ENCODE measurements at places on chromosomes 1 and 21. TPM values are rescaled to one million over a fixed set of nuclear protein-coding genes. Genes with fewer than 3 reads are reported as not detected.

DNA sequence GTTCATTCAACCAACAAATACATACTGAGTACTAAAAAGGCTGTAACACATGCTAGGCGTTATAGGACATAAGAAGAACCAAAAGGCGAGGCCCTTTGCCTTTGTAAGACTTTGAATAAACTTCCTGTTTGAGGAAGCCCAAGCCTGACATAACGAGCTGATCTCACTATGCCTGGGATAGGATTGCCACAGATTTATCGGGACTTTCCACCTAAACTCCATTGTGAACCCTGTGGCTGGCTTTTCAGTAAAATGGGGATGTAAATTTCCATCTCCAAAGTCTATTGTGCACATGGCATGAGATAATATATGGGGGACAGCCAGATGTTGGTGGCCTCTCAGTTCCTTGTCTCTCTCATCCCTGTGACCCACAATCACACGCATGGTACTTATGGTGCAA is 41.9 kb downstream of the LMO4 start:
- peaks cover 25% of the 10 kb centered on the region for H3K4me1 ChIP-seq
- DNase-seq = no peak
- H3K27ac ChIP-seq = no peak overlapping the region
- no peaks in the 10 kb centered on the region for H3K27me3 ChIP-seq
- no peak overlapping the region for H3K4me3 ChIP-seq

- H3K27me3 ChIP-seq = no peaks in the 10 kb centered on the region
- peaks cover 85% of the 10 kb centered on the region for H3K4me1 ChIP-seq
- no peak for DNase-seq
- H3K36me3 ChIP-seq = peaks cover 10% of the 10 kb centered on the region
Observed at GRCh38 chr1:11787804-11788436, 17.8 kb downstream of the MTHFR start.

SUCO gene
- 21.5 TPM for total RNA-seq

- no peak overlapping the region for H3K27ac ChIP-seq
- no peaks in the 10 kb centered on the region for H3K36me3 ChIP-seq
- no peaks in the 10 kb centered on the region for H3K27me3 ChIP-seq
- no peak for DNase-seq
- H3K4me1 ChIP-seq = no peaks in the 10 kb centered on the region
Observed at GRCh38 chr1:199510314-199510713, 517.2 kb upstream of the NR5A2 start.

GRCh38 chr1:1308756-1309250 is 406 bp downstream of the PUSL1 start:
- H3K27me3 ChIP-seq = no peaks in the 10 kb centered on the region
- H3K36me3 ChIP-seq = peaks cover 41% of the 10 kb centered on the region
- peak overlapping the region; percentile 81 for H3K4me3 ChIP-seq
- peak; percentile 36 for DNase-seq

CDC7 gene
- 0.60 TPM for total RNA-seq

ZNF697 gene
- 9.4 TPM for total RNA-seq

ZYG11A gene
- not detected for total RNA-seq

PPIAL4G gene
- not detected for total RNA-seq

AHCYL1 gene
- total RNA-seq = 45.2 TPM

SLC19A1 gene
- total RNA-seq = 4.9 TPM

- H3K27ac ChIP-seq = peak overlapping the region; percentile 41
- peaks cover 23% of the 10 kb centered on the region for H3K36me3 ChIP-seq
- peaks cover 24% of the 10 kb centered on the region for H3K4me1 ChIP-seq
- peak; percentile 19 for DNase-seq
Observed at GRCh38 chr1:185292237-185292636, 24.8 kb downstream of the IVNS1ABP start.

GRCh38 chr1:65477414-65478378 is 57.2 kb downstream of the LEPR start:
- no peak overlapping the region for H3K4me3 ChIP-seq
- H3K4me1 ChIP-seq = peaks cover 10% of the 10 kb centered on the region
- DNase-seq = no peak
- no peaks in the 10 kb centered on the region for H3K36me3 ChIP-seq
- H3K27ac ChIP-seq = no peak overlapping the region

OR4F29 gene
- not detected for total RNA-seq

ARHGEF10L gene
- 59.1 TPM for total RNA-seq

ARHGAP29 gene
- total RNA-seq = 26.5 TPM

TESK2 gene
- total RNA-seq = 1.4 TPM

GRCh38 chr1:231422798-231423309 is 767 bp upstream of the EGLN1 start:
- no peaks in the 10 kb centered on the region for H3K36me3 ChIP-seq
- no peak for DNase-seq
- no peaks in the 10 kb centered on the region for H3K27me3 ChIP-seq

DNA sequence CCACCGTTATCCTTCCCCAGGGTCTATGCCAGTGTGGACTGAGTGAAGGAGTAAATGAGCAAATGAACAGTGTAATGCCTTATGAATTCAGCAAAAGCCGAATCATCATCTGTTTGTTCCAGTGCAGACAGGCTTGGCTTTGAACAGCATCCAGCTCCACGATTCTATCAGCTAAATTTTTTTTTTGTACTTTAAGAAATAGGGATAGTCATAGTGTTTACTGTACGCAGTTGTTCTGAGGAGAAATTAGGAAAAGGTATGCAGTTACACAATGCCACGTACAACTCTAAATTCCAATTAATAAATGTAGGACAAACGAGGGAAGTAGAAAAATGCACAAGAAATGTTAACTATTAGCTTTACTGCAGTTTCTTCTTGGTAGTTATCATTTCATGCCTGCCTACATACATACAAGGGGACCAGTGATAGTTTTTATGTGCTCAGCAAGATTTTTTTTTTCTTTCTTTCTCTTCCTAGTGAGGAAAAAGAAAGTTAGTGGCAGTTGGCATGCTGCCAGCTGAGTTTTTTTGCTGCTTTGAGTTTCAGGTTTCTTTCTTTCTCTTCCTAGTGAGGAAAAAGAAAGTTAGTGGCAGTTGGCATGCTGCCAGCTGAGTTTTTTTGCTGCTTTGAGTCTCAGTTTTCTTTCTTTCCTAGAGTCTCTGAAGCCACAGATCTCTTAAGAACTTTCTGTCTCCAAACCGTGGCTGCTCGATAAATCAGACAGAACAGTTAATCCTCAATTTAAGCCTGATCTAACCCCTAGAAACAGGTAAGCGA is at the start of gene IFI44L:
TSS of gene IFI44L (plus strand) at position 646 of the 777 bp plus-strand sequence. CDS start 7,468 bp downstream, outside the sequence.
- H3K27me3 ChIP-seq = no peaks in the 10 kb centered on the region
- peak; percentile 27 for DNase-seq
- peaks cover 30% of the 10 kb centered on the region for H3K4me1 ChIP-seq
- H3K4me3 ChIP-seq = peak within 1 kb of the TSS; percentile 61
- H3K36me3 ChIP-seq = no peaks in the 10 kb centered on the region

DNA sequence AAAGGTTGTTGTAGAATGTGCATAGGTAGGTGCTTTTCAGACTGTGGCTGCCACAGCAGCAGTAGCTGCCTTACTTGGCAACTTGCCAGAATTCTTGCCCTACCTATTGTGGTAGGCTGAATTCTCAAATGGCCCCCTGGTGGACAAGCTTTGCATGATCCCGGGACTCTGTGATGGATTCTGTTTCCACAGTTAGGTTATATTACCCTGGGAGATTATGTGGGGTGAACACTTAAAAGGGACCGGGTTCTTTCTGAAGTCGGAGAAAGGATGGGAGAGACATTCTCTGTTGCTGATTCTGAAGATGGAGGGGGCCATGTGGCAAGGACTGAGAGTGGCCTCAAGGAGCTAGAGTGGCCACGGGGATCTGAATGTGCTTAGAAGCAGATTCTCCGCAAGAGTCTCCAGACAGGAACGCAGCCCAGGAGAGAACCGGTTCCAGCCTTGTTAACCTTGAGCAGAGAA is 32.1 kb upstream of the KCNE1 start:
- peaks cover 43% of the 10 kb centered on the region for H3K4me1 ChIP-seq
- no peaks in the 10 kb centered on the region for H3K27me3 ChIP-seq
- no peak overlapping the region for H3K4me3 ChIP-seq
- peak overlapping the region; percentile 81 for H3K27ac ChIP-seq
- DNase-seq = peak; percentile 36

DNA sequence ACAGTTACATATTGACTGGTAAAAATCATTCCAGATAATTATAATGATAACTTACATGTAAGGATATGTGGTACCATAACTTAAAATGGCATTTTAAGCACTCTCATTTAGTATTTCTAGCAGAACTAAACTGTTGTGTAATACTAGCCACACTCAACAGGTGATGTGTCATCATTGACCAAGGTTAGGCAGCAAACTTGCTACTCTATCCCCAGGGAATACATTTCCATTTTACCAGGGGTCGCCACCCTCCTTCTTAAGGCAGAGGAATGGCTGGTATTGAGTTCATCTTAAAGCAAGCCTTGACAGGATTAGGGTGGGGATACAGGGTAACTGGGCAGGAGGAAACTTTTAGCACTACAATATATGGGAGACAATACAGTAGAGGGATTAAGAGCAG is 259.8 kb upstream of the CAMK1G start:
- H3K36me3 ChIP-seq = no peaks in the 10 kb centered on the region
- H3K27ac ChIP-seq = no peak overlapping the region
- peaks cover 8% of the 10 kb centered on the region for H3K27me3 ChIP-seq
- DNase-seq = no peak
- no peaks in the 10 kb centered on the region for H3K4me1 ChIP-seq

FAM72B gene
- not detected for total RNA-seq

DNA sequence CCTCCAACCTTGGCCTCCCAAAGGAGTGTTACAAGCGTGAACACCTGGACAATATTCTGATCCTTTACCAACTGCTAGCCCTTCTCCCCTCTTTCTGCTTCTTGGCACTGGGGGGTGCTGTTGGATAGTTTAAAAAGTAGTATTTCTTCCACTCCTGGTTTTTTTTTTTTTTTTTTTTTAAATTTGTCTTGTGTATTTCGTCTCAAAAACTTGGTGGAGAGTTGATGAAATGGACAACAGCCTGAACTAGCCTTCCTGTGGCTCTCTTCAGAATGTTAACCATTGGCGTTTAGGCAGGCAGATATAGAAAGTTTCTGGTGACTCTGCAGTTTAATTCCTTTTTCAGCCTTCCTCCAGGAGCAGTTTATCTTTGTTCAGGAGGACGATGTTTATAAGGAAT is 69.7 kb upstream of the USP24 start:
- no peaks in the 10 kb centered on the region for H3K4me1 ChIP-seq
- DNase-seq = no peak
- H3K4me3 ChIP-seq = no peak overlapping the region
- no peak overlapping the region for H3K27ac ChIP-seq

ANGPTL1 gene
- total RNA-seq = 11.5 TPM

DNA sequence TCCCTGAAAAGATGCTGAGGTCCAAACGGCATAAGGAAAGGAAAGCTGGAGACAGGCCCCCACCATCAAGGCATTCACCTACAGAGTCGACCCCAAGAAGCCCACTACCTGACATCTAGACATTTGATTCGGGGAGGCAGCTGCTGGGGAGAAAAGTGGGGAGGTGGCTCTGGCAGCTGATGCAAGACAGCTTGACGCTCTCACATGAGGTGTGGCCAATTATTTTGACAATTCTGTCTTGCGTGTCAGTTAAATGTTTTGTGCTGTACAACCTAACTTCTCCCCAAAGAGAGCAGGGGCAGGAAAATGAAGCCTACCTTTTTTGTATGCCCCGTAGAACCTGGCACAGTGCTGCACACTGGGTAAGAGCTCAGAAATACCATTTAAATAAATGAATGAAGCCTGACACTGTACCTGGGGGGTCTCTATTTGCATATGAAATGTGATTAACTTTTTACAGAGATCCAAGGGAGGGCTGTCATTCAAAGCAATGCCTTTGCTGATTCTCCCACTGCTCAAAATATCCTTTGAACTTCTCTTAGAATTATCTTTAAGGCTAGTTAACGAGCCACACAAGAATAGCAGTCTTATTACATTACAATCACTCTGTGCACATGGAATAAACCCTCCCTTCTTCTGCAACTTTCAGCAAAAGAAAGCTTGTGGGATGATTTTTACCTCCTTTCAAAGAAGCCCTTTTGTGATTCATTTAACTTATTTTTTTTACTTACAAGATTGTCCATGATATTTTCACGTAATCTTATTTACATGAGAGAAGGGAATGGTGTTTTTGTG is 163.2 kb downstream of the TNR start:
- H3K27ac ChIP-seq = no peak overlapping the region
- no peak for DNase-seq
- no peak overlapping the region for H3K4me3 ChIP-seq
- no peaks in the 10 kb centered on the region for H3K4me1 ChIP-seq
- H3K27me3 ChIP-seq = peaks cover 36% of the 10 kb centered on the region
- H3K36me3 ChIP-seq = no peaks in the 10 kb centered on the region

DNA sequence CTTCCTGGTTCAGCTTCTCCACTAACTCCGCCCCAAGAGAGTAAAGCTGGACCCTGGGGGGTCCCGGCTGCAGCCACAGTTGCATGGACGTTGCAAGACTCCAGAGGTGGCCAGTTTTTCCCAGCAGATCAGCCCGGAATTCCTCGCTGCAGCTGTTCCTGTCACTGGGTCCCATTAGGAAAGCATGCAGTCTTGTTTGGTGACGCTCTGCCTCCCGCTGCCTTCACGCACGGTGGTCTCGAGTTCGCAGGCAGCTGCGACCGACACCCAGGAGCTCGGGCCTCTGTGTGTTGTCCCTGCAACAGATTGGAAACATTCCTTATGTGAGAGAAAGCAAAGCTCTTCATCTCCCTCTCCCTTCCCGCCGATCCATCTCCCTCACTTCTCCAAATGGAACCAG is 162.8 kb downstream of the PRDM16 start:
- H3K4me1 ChIP-seq = peaks cover 9% of the 10 kb centered on the region
- H3K4me3 ChIP-seq = no peak overlapping the region
- H3K27ac ChIP-seq = no peak overlapping the region
- H3K27me3 ChIP-seq = peaks cover 53% of the 10 kb centered on the region
- no peaks in the 10 kb centered on the region for H3K36me3 ChIP-seq
- DNase-seq = no peak

TNFRSF8 gene
- total RNA-seq = 0.82 TPM

GRCh38 chr1:43760745-43761317 is 53.5 kb downstream of the ST3GAL3 start:
- H3K36me3 ChIP-seq = no peaks in the 10 kb centered on the region
- no peaks in the 10 kb centered on the region for H3K27me3 ChIP-seq
- DNase-seq = no peak
- peaks cover 17% of the 10 kb centered on the region for H3K4me1 ChIP-seq

DNA sequence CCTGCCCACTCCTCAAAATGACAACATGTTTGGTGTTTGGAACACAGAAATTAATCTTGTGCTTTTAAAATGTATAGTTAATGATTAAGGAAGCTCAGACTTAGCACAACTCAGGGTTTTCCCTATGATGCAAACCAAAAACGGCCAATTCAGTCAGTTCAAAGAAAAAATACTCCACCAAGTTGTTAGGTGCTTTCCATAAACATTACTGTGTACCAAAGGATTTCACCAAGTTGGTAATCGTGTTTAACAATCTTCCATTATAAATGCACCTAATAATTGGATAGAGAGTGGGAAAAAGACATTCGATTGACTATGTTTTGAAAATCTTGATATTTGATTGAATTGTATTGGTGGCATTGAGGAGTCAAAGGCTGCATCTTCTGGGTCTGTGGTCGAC is 33.3 kb upstream of the DUSP10 start:
- DNase-seq = no peak
- H3K27me3 ChIP-seq = no peaks in the 10 kb centered on the region
- H3K36me3 ChIP-seq = no peaks in the 10 kb centered on the region
- H3K4me3 ChIP-seq = no peak overlapping the region
- no peak overlapping the region for H3K27ac ChIP-seq

SYNC gene
- total RNA-seq = 16.2 TPM

- H3K27ac ChIP-seq = no peak overlapping the region
- no peak for DNase-seq
- H3K4me1 ChIP-seq = peaks cover 36% of the 10 kb centered on the region
Observed at GRCh38 chr1:118298397-118298796, 113.4 kb upstream of the SPAG17 start.

GRCh38 chr1:154193821-154194220 is 1.9 kb upstream of the TPM3 start:
- no peaks in the 10 kb centered on the region for H3K36me3 ChIP-seq
- DNase-seq = no peak
- H3K4me3 ChIP-seq = no peak overlapping the region
- H3K27ac ChIP-seq = no peak overlapping the region
- no peaks in the 10 kb centered on the region for H3K27me3 ChIP-seq
- H3K4me1 ChIP-seq = peaks cover 6% of the 10 kb centered on the region

IBA57 gene
- 15.0 TPM for total RNA-seq
